Activated CD4-positive, alpha-beta T cell treated with anti-CD3 and anti-CD28 coated beads, Interleukin-2, Interleukin-6, amounts not matched to agents 100 ng/mL and 50 ng/mL, durations not matched to agents 16 hours and 8 hours (primary cell): ENCODE measurements at places on chromosomes 3 and 15.

GRCh38 chr15:33797651-33798050, 170.6 kb upstream of the CHRM5 start:
- DNase-seq: no peak

DNA sequence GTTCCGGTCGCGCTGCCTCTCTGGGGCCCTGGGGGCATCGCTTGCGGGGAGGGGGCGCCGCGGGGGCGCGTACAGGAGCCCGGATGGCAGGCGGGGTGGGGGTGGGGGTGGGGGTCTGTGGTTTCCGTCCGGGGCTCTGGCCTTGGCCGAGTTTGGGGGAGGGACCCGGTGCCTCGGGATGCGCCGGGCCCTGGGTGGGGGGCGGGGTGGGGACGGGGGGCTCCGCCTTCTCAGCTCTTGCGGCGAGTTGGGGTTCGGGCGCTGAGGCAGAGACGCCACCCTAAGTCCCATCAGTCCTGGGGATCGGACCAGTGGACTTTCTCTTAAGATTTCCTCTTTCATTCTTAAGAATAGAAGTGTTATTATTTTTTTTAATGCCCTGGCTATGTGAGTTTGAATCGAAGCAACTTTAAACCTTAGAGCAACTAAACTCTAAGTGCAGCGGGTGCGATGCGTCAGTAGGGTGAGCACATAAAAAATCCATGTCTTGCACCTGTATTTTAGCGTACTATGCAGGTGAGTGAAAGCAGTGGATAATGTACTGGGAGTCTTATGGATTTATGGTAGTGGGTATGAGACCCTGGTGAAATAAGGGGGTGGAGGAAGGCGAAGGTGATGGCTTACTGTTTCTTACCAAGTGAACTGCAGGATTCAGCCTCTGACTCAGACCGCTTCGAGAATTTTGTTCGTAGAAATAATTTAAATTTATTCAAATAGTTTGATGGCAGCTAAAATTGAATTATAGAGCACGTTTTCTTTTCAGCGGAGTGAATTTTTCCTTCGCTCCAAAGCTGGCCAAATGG, 762 bp downstream of the CTNNB1 start:
- DNase-seq: peak; percentile 54

DNA sequence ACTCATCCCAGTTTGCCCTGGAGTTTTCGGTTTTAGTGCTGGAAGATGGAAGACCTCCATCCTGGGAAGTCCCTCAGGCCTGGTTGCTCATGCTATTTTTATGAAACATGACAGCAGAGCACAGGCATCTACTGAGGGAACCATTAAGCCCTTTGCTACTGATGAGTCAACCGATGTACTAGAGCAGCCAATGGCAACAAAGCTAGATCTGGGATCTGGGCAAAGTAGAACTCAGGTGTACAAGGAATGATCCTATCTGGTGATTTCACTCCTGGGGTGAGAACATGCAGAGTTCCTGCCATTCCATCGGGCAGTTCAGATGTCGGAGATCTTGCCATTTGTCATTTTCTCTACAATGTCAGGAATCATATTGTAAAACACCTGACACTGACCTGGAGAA, 166.2 kb upstream of the NSMCE3 start:
- no peak for DNase-seq

DNA sequence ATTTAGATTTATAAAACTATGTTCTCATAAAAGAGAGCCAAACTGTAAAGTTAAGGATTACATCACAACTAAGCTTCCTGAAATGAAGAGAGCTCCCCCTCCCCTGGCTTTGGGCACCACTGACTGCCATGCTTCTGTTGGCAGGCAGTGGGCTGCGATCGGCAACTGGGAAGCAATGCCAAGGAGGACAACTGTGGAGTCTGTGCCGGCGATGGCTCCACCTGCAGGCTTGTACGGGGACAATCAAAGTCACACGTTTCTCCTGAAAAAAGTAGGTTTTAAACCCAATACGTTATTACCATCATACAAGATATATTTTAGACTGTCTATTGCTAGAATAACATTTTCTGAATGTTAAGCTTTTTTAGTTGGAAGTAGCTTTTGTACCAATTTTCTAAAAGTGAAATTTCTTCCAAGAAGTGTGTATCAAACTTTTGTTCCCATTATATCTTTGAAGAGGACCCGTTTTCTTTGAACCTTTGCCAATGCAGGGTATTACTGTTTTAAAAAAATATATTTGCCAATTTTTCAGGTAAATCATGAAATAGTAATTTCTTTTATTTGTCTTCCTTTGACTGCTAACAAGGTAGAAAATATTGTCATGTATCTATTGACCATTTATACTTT, 184.1 kb downstream of the ADAMTSL3 start:
- DNase-seq: peak; percentile 9

DNA sequence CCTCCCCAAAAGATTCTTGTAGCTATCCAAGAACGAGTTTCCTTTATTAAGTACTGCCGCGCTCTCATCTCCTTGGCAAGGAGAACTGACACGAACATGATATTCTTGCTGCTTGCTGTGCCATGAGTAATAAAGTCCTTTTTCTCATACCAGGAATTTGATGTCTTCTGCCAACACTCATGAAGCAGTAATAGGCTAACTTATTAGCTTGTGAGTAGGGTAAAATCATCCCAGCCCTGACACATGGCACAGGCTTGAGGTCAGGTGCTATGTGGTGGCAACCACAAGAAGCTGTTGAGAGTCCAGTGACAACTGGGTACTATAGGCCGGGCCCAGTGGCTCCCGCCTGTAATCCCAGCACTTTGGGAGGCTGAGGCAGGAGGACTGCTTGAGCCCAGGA, 22.7 kb upstream of the UBXN7 start:
- DNase-seq: no peak

GRCh38 chr3:973340-973739, 119.5 kb upstream of the CNTN6 start:
- DNase-seq: no peak

- no peak for DNase-seq
These were observed 35.9 kb downstream of the ADCY5 start for GRCh38 chr3:123412811-123413604.

- DNase-seq: no peak
These were observed 175.6 kb upstream of the BCL6 start for GRCh38 chr3:187920913-187921312.

DNA sequence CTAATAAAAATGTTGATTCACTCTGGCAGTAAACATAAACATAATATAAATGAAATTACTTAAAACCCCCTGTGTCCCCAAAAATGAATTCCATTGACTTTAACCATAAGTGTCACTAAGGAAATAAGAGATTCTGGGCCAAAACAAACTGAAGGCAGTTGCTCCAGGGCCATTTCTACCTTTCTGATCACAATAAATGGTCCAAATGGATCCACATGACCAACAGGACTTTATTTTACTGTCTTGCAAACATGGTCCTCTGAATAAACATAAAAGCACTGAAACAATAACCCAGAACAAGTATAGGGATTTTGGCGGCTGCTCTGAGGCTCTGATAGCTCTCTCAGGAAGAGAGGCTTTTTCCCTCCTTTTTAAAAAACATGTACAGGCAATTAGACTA, 77.3 kb downstream of the ETFA start:
- no peak for DNase-seq

DNA sequence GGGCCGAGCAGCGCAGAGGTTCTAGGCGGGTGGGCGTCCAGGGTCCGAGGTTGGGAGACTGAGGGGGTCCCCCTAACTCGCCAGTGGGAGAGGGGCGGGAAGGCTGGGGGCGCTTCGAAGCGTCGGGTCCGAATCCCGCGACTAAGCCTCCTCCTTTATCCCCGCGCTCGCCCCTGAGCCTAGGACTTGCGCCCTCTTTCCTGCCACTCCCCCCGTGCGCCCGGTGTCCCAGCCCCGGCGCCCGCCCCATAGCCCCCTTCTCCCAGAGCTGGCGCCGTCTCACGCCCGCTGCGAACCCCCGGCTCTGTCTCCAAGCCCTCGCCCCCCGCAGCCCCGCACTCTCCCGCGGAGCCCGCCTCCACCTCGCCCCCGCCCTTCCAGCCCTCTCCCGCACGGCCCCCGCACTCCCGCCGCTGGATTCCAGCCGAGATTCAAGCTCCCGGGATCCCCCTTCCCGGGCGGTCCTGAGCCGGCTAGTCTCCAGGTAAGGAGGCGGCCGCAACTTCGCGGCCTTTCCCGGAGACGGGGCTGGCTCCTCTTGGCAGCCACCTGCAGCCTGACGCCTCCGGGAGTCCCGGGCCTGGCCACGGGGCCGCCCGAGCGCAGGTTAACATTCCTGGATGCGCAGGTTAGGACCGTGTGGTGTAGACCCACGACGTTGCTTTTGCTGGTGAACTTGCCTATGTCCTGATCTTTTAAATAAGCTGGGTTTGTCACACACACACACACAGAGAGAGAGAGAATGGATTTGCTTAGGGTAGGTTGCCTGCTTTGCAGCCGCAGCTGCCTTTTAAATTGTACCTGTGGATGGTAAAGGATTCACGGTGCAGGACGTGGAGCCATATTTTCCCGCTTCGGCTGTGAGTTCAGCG, 563 bp downstream of the PXYLP1 start:
- peak; percentile 27 for DNase-seq

GRCh38 chr15:92409006-92409405, 15.3 kb downstream of the ST8SIA2 start:
- no peak for DNase-seq

DNA sequence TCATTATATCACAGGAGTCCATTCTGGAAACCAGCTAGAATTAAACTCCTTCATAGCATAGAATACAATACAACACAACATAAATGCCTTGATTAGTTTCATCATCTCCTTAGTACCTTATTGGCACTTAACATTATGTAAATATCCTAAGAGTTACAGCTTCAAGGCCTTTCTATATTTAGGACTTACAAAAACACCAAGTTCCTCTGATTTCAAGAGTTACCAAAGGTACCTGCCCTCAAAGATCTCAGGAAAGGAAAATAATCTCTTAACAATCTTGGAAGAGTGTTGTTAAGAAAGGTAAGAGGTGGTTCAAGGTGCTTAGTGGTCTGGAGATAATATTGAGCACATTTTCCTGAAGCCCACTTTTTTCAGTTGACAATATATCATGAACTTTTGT, 477.7 kb downstream of the IGSF11 start:
- no peak for DNase-seq

GRCh38 chr3:181329024-181329423, 339.5 kb upstream of the DNAJC19 start:
- no peak for DNase-seq

DNA sequence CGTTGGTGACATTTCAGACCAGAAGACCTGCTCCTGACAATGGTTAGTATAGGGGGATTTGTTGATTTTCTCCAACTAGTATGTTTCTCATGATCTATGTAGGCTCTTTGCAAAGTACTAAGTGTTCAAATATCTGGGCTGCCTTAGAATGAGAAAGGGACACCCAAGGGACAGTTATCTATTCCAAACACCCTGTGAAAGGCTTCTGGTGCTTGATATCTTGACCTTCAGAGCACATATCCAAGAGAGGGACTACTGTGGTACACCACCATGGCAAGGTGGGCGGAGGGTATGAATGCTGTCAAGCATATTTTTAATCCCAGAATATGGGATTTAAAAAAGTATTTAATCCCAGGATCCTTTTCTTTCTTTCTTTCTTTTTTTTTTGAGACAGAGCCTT, 1.1 kb downstream of the FANCD2OS start:
- no peak for DNase-seq

- DNase-seq: no peak
These were observed 133.3 kb downstream of the CHDH start for GRCh38 chr3:53712817-53713388.

GRCh38 chr3:139534992-139535879, 4.3 kb downstream of the RBP1 start:
- no peak for DNase-seq

DNA sequence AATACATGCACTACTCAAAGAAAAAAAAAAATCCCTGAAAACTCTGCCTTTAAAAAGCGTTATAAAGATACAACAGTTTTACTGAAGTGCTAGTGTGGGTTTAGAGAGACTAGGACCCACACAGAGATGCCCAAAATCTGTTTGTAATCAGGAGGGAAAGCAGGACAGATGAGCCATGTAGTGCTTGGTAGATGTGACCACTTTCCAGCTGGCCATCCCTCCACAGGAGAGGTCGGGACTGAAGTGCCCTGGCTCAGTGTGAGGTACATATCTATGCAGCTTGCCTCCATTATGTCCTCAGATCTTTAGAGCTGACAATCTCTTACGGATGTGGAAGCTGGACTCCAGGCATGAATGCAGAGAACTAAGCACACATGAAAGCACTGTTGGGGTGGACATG, 57.5 kb upstream of the NANOGP8 start:
- no peak for DNase-seq

DNA sequence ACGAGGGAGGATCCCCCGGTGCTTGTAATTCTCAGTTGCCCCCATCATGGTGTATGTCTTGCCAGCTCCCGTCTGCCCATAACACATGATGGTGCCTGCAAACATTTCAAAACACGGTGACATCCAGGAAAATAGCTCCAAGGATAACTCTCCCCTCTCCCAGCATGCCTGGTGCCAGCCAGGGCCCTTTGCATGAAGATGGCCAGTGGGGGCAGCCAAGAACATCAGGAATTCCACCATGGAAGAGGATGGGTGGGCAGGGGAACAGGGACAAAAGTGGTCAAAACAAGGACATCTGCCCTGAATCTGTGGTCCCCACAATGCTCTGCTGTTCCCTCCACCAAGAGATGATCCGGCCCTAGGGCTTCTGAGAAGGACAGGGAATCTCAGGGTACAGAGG, 9.0 kb downstream of the KIF9 start:
- DNase-seq: no peak

GRCh38 chr3:23129817-23130216, 73.3 kb upstream of the UBE2E2 start:
- DNase-seq: no peak

DNA sequence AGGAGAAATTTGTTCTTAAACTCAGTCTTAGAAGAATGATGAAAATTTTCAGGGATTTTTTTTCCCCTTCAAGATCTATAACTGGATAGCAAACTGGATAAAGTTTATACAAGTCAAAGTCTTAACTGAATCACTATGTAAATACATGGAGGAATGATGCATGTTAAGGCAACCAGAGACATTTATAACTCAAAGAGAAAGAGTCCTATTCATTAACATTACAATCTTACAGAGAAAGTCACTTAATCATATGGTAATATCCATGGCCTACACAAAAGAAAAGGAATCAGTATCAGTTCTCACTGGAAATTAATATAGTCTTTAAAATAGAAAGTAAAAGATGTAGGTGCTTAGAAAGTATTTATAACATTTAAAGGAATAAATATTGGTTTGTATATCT, 869.1 kb downstream of the TBL1XR1 start:
- no peak for DNase-seq

GRCh38 chr15:100875976-100876375, 3.7 kb upstream of the ALDH1A3 start:
- DNase-seq: no peak

- peak; percentile 40 for DNase-seq
These were observed 119.9 kb downstream of the LMLN start for GRCh38 chr3:198079771-198080520.

GRCh38 chr3:38507120-38507519, 11.0 kb downstream of the EXOG start:
- no peak for DNase-seq

GRCh38 chr15:27081676-27082418, 110.9 kb downstream of the GABRG3 start:
- DNase-seq: no peak

DNA sequence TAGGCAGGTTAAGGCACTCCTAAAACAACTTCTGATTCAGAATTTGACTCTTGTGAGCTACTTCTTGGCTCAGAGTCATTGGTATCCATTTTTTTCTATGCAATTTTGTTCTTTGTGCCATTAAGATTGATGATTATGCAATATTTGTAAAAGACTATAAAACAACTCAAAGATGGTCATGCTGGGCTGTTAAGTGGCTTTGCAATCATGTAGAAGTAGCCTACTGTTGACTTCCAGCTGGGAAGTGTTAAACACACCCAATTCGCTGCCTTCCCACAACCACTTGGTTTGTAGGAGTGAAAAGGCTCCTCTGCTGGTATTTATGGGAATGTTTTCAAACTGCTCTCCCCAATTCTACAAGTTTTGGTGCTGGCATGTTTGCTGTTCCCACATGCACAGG, 74.7 kb upstream of the COL6A6 start:
- no peak for DNase-seq
